Lung (tissue), 17 donors: ENCODE measurements at places on chromosomes 13 and 19. TPM values are rescaled to one million over a fixed set of nuclear protein-coding genes. Genes with fewer than 3 reads are reported as not detected.

Gene C1QTNF9B
- polyA plus RNA-seq, result not detected

Gene ZNF433
- 4.4 TPM for polyA plus RNA-seq

Gene CDC42EP5
- 17.8 TPM for polyA plus RNA-seq

Gene EPSTI1
- polyA plus RNA-seq, result 20.1 TPM

Gene METTL21C
- polyA plus RNA-seq, result not detected

Gene CLDND2
- 0.45 TPM for polyA plus RNA-seq

Gene CYP4F2
- not detected for polyA plus RNA-seq

DNA sequence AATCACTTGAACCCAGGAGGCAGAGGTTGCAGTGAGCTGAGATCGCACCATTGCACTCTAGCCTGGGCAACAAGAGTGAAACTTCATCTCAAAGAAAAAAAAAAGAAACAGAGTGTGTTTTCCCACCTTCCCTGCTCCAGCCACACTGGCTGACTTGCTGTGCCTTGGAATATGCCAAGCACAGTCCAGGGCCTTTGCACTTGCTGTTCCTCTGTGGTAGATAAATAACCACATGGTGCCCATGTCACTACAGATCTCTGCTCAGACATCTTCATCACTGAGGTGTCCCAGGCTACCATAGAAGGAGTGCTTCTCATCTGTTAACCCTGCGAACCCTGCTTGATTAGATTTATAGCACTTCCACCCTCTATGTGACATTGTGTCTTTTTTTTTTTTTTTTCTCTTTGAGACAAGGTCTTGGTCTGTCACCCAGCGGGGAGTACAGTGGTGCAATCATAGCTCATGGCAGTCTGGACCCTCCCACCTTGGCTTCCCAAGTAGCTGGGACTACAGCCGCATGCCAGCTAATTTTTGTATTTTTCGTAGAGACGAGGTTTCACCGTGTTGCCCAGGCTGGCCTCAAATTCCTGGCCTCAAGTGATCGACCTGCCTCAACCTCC, 10.4 kb downstream of the SMARCA4 start:
- no peak overlapping the region for H3K4me3 ChIP-seq
- peaks cover 20% of the 10 kb centered on the region for H3K4me1 ChIP-seq
- H3K27ac ChIP-seq, result no peak overlapping the region
- no peaks in the 10 kb centered on the region for H3K27me3 ChIP-seq

- H3K36me3 ChIP-seq, result peaks cover 11% of the 10 kb centered on the region
- H3K27me3 ChIP-seq, result no peaks in the 10 kb centered on the region
- DNase-seq, result no peak
- H3K4me1 ChIP-seq, result no peaks in the 10 kb centered on the region
- peak within 1 kb of the TSS; percentile 18 for H3K27ac ChIP-seq
- H3K4me3 ChIP-seq, result peak within 1 kb of the TSS; percentile 32
Measured at GRCh38 chr19:38388349-38389100, at the start of gene SPRED3. Gene SPRED3, plus strand, starts transcription at chr19:38388697. Its CDS starts 1,606 bp downstream, at chr19:38390303.

DNA sequence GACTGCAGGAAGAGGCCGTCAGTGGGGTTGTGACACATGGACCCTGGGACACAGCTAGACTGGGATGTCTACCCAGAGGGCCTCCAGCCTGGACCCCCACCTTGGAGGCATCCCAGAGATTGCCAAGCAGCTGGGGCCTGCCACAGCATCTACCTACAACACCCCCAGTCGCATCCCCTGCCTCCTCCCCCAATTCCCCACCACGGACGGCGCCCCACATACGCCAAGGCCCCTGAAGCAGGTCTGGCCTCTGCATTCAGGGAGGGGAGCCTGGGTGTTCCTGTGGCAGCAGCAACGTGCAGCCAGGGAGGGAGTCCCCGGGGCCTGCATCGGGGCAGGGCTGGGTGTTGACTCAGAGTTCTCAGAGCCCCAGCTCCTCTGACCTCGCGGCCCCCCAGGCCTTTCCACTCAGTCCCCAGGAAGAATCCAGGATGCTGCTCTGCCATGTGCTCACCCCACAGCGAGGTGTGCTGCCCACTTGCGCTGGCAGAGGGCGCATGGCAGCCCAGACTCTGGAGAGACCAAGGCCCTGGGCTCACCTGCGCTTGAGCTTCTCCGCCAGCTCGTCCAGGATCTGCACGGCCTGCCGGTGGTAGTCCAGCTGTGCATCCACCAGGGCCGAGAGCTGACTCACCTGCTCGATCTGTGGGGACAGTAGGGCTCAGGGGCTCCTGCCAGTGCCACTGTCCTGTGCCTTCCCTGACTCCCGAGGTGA, 19.6 kb downstream of the MPND start:
- H3K36me3 ChIP-seq, result peaks cover 9% of the 10 kb centered on the region
- H3K27ac ChIP-seq, result no peak overlapping the region
- DNase-seq, result no peak
- H3K27me3 ChIP-seq, result no peaks in the 10 kb centered on the region
- H3K4me3 ChIP-seq, result no peak overlapping the region

GRCh38 chr13:29453617-29454011, 141.9 kb downstream of the SLC7A1 start:
- H3K27me3 ChIP-seq, result no peaks in the 10 kb centered on the region
- no peak overlapping the region for H3K27ac ChIP-seq
- no peak for DNase-seq
- no peaks in the 10 kb centered on the region for H3K4me1 ChIP-seq
- no peak overlapping the region for H3K4me3 ChIP-seq
- H3K36me3 ChIP-seq, result no peaks in the 10 kb centered on the region

- H3K36me3 ChIP-seq, result peaks cover 26% of the 10 kb centered on the region
- no peaks in the 10 kb centered on the region for H3K4me1 ChIP-seq
- no peak overlapping the region for H3K27ac ChIP-seq
- DNase-seq, result no peak
Measured at GRCh38 chr13:77093735-77094134, 66.8 kb upstream of the FBXL3 start.

DNA sequence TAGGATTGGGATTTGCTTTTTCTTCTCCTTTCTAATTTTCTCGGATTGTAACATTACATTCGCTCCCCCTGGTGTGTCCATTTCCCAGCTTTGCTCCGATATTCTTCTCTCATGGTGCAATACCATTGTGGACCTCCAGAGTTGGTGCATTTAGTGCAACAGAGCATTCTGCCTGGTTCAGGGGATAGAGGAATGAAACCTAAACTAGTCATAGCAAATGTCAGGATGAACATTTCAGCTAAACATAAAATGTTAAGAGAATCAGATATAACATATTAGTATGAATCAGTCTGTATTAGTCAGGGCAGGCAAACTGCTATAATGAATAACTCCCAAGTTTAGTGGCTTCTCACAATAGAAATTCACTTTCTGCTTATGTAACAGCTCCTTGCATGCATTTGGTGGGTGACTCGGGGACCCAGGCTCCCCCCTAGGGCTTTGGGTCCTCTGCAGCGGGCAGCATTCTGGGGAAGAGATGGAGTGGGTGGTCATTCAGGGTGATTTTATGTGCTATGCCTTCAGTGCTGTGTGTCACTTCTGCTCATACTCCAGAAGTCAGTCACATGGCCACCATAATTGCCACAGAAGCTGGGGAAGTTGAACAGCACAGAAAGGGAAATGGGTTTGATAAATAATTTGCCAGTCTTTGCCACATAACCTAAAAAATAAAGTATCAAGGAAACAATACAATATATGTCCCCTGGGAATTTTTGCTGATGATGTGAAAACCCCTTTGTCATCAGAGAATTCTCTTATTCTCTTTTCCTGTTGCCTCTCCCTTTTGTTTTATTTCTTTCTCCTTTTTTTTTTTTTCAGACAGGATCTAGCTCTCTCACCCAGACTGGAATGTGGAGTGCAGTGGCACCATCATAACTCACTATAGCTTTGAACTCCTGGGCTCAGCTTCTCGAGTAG, 111.0 kb downstream of the HSPH1 start:
- H3K4me3 ChIP-seq, result no peak overlapping the region
- H3K36me3 ChIP-seq, result no peaks in the 10 kb centered on the region
- no peak overlapping the region for H3K27ac ChIP-seq
- H3K27me3 ChIP-seq, result peaks cover 10% of the 10 kb centered on the region
- H3K4me1 ChIP-seq, result peaks cover 2% of the 10 kb centered on the region

GRCh38 chr13:24178847-24179485, 18.4 kb downstream of the SPATA13 start:
- H3K27me3 ChIP-seq, result no peaks in the 10 kb centered on the region
- no peak overlapping the region for H3K27ac ChIP-seq
- no peaks in the 10 kb centered on the region for H3K36me3 ChIP-seq
- no peak overlapping the region for H3K4me3 ChIP-seq
- no peaks in the 10 kb centered on the region for H3K4me1 ChIP-seq
